Left cardiac atrium (tissue), 4 donors: ENCODE measurements at places on chromosomes 2 and 18.

DNA sequence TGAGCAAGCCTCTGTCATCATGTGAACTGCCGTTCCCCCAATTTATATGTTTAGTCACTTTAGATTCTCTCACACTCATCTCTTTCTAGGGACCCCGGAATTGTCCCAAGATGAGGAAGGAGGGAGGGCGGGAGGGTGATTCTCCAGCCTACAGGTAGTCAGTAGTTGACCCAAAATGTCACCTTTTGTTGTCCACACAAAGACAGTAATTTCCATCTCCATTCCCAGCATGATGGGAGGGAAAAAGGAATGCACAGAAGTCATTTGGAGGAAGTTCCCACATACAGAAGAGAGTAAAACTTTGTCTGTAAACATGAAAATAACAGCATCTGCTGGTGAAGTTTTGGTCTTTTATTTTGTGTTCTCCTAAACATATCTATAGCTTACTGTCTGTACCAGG, 222.9 kb downstream of the KLHL29 start:
- DNase-seq: no peak

GRCh38 chr2:159744363-159744762, 32.1 kb downstream of the MARCHF7 start:
- DNase-seq: no peak

GRCh38 chr2:60485550-60485949, 67.9 kb downstream of the BCL11A start:
- no peak for DNase-seq

- peak; percentile 52 for DNase-seq
Measured at GRCh38 chr2:1601471-1602277, 142.6 kb downstream of the PXDN start.

GRCh38 chr2:96197546-96198255, 10.9 kb downstream of the STARD7 start:
- no peak for DNase-seq
